ENCODE measurements at places on chromosomes 16 and 17.

DNA sequence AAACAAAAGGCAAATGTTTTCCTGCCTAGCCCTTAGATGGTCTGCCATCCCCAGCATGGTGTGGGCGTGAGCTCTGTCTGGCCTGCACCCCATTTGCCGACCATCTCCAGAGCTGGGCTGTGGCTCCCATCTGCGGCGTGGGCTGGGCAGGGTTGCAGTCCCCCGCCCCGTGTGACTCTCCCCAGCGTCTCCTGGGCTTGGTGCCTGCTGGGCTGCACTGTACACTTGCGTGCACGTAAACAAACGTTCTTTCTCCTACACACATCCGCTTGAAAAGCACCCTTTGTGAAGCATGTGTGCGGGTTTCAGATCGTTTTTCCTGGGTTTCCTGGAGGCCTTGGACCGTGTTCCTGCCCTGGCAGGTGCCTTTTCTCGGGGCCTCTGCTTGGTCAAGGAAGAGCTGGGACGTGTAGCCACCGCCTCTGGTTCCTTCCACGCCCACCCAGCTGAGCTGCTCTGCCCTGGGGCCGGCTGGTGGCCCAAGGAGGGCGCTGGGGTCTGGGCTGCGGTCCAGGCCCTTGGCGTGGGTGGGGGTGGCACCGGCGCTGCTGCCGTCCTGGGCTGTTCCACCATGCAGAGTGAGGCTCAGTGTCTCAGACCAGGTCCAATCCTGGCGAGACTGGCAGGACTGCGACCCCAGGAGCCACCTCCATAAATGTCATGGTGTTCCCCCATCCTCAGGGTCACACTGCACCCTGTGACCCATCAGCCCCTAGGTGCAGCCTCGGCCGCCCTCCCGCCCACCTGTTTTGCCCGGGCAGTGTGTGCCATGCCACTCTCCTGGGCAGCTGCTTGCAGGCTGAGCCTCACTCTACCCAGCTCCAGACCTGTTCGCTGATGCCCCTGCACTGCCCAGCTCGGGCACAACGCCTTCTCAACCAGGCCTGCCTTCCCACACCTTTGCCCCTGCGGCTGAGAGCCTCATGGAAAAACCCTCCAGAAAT lies 9.9 kb upstream of the BAIAP3 start:
- no peak for DNase-seq

DNA sequence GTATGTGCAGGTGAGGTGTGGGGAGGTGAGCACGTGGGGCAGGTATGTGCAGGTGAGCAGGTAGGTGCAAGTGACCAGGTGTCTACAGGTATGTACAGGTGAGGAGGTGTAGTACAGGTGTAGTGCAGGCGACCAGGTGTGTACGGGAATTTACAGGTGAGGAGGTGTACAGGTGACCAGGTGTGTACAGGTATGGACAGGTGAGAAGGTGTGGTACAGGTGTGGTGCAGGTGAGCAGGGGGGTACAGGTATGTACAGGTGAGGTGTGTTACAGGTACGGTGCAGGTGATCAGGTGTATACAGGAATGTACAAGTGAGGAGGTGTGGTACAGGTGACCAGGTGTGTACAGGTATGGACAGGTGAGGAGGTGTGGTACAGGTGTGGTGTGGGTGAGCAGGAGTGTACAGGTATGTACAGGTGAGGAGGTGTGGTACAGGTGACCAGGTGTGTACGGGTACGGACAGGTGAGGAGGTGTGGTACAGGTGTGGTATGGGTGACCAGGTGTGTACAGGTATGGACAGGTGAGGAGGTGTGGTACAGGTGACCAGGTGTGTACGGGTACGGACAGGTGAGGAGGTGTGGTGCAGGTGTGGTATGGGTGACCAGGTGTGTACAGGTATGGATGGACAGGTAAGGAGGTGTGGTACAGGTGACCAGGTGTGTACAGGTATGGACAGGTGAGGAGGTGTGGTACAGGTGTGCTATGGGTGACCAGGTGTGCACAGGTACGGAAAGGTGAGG lies 12.8 kb upstream of the DBNDD1 start:
- DNase-seq: no peak

- no peak for DNase-seq
These were observed 39.8 kb downstream of the SDK2 start for GRCh38 chr17:73604476-73604875.

GRCh38 chr17:40452216-40452787 lies 9.1 kb downstream of the IGFBP4 start:
- DNase-seq: no peak

- no peak for DNase-seq
These were observed 160.4 kb downstream of the GSG1L start for GRCh38 chr16:27903046-27903655.

DNA sequence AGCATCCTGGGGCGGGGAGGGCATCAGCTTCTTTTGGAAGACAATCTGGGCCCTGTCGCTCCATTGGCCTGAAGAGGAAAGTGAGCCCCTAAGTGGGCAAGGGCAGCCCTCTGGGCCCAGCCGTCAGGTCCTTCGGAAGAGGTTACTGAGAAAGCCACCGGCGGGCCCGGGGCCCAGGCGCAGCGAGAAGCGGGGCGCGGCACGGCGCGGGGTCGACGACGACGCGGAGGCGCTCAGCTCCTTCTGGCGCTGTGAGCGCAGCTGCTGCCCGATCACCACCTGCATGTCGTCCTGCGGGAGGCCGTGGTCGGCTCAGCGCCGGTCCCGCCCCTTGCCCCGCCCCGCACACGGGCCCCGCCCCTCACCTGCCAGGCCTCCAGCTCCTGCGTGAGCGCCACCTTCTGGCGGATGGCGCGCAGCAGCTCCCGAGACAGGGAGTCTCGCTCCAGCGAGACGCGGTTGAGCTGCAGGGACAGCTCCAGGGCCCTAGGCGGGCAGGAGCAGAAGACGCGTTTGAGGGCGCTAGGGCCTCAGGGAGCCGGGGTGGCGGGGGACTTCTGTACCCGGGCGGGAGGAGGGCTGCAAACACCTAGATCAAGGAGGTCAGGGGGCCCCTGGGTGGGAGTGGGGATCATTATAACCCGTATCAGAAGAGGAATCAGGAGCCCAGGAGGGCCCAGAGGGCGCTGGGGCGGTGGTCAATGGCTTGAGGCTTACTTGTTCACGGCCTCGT lies 4.3 kb downstream of the THOC6 start:
- DNase-seq: no peak

DNA sequence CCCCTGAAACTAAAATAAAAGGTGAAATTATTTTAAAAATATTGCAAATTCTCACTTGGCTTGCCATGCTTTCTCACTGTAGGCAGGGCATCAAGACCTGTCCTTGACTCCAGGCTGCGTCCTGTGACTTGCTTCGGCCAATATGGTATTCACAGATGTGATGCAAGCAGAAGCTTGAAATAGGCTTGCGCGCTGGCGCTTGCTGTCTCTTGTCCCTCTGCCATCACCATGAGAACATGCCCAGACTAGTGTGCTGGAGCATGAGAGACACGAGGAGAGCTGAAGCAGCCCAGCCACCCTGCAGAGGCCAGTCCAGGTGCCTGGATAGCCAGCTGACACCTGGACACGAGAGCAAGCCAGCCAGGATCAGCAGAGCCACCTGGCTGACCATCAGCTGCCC lies 21.8 kb upstream of the ZKSCAN2 start:
- DNase-seq: no peak

DNA sequence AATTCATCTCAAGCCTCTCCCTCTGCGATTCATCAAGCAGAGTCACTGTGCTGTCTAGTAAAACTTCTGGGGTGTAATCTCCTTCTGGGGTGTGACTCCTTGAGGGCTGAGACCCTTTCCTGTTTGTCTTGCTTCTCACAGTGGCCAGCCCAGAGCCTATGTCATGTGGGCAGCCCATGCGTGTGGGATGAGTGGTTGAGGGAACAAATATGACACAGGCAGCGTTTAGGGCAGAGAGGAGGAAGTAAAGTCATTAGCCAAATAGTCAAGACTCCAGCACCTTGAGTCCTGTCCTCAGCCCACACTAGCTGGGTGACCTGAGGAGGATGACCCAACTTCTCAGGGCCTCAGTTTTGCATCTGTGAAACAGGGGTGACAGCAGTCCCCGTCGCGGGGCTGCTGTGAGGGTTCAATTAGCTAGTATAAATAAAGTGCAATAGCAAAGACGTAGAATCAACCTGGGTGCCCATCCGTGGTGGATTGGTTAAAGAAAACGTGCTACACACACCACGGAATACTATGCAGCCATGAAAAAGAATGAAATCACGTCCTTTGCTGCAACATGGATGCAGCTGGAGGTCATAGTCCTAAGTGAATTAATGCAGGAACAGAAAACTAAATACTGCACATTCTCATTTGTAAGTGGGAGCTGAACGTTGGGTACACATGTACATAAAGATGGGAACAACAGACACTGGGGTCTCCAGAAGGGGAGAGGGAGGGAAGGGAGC lies 4.5 kb upstream of the ITGAX start:
- no peak for DNase-seq

GRCh38 chr16:80028581-80029380 lies 428.2 kb upstream of the MAF start:
- no peak for DNase-seq

GRCh38 chr17:21201874-21202273 lies 12.1 kb downstream of the TMEM11 start:
- DNase-seq: no peak

- no peak for DNase-seq
These were observed 11.8 kb downstream of the MRM1 start for GRCh38 chr17:36613155-36613554.

GRCh38 chr16:17375461-17376304 lies 95.1 kb downstream of the XYLT1 start:
- DNase-seq: no peak

GRCh38 chr17:50957600-50958575 lies 91.7 kb upstream of the TOB1 start:
- no peak for DNase-seq

DNA sequence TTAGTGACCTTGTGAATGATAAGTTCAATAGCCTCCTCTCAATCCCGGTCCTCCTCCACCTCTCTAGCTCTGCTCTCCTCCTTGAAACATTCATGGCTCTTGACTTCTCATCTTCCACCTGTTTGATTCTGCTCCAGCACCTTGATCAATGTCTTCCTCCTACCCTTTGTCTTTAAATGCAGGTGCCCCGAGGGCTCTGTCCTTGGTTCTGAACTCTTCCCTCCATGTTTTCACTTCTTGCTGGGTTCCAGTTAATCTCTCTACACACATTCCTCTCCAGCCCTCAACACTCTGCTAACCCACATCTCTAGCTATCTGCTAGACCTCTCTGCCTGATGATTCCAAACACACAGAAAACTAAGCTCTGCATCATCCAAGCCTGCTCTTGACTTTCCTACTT lies 13.4 kb downstream of the CD300E start:
- DNase-seq: no peak

DNA sequence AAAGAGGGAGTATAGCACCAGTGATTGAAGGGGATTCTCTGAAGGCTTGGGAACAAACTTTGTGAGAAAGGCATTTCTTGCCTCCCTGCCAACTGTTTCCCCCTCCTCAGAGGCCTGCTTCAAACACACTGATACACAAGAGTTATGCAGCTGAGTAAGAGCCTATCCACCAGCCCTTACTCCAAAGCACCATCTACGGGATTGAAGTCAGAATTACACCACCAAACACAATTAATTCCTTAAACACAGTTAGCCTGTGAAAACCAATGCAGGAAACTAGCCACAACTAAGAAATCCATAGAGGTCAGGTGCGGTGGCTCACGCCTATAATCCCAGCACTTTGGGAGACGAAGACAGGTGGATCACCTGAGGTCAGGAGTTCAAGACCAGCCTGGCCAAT lies 138.3 kb downstream of the SHCBP1 start:
- no peak for DNase-seq

DNA sequence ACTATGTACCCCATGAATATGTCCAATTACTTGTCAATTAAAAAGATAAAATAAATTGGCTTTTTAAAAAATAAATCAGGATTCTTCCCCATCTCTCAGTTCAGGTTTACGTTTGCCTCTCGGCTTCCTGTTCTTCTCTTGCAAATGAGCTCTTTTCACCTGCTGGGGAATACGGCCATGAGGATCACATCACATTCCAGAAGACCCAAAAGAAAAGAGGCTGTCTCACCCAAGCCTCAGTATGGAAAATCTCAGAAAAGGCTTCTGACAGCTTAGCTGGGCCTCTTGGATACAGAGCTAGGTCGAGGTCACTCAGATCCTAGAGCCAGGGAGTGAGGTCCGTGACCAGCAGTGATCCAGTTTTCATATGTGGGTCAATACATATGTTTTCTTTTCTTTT lies 171.2 kb upstream of the SDK2 start:
- DNase-seq: no peak

GRCh38 chr17:7833795-7834541 lies at the start of gene KDM6B:
Gene KDM6B, plus strand, starts transcription at chr17:7834217. Its CDS starts 11,338 bp downstream, at chr17:7845555.
- DNase-seq: no peak

DNA sequence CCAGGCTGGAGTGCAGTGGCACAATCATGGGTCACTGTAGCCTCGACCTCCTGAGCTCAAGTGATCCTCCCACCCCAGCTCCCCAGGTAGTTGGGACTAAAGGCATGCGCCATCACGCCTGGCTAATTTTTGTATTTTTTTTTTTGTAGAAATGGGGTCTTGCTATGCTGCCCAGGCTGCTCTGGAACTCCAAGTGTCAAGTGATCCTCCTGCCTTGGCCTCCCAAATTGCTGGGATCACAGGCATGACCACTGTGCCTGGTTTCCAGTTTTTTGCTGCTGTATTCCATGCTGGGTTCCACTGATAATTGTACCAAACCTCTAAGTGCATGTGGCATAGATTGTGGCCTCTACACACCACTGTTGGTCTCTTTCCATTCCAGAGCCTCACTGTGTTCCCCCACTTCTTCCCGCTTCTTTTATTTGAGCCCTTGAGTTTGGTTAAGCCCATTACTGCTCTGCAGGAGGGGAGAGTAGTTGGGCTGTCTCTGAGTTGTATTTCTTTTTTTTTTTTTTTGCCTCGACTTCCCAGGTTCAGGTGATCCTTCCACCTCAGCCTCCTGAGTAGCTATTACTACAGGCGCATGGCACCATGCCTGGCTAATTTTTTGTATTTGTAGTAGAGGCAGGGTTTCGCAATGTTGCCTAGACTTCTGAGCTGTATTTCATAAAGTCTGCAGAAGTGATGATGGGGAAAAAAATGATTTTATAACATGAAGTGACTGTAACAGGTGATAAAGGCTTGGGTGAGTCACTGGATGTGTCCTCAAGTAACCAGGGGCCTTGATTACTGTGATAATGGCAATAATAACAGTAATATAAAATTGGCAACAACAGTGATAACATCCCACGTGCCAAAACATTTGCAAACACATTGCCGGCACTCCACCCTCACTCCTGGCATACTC lies 30.0 kb downstream of the EEF2K start:
- DNase-seq: no peak
